ENCODE measurements at places on chromosomes 6 and 20. TPM values are rescaled to one million over a fixed set of nuclear protein-coding genes. Genes with fewer than 3 reads are reported as not detected.

DNA sequence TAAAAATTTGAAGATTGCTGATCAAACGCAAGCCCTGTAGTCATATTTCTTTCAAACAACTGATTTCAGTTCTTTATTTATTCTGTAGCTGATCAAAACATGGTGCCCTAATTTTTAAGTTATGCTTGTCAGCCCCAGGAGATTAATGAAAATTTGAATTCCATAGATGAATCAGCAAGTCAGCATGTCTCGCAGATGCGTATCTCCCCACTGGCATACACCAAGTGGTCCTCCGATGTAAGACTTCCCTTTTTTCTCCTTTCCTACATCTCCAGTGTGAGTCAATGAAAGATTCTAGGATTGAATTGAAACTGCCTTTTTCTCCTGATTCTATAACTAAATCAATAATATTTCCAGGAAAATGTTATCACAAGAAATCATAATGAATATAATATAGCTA, 539.6 kb upstream of the NOX3 start:
- no peak for DNase-seq

The TSPO2 gene
- total RNA-seq, result not detected

GRCh38 chr6:33372526-33373123, 19.0 kb upstream of the KIFC1 start:
- no peak for DNase-seq

The PARD6B gene
- total RNA-seq, result 3.9 TPM

DNA sequence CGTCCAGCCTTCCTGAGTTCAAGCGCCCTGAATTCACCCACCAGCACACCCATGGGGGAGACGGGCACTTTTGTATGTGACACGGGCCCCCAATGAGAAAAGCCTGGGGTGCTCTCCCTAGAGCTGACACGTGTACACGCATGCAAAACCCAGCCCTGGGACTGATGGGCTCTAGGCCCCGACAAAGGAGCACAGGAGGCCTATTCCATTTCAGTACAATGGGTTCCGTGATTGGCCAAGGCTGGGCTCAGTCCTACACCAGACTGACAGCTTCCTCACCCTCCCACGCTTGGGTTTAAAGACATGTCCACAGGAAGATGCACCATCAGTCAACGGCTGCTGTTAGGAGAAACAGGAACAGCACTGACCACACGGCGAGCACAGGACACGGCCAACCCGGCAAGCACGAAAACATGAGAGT, 8.8 kb downstream of the ZBTB46 start:
- DNase-seq, result no peak

The PBOV1 gene
- total RNA-seq, result not detected

GRCh38 chr6:105045526-105045925, 88.6 kb downstream of the LIN28B start:
- DNase-seq, result no peak

The HLA-DOB gene
- 2.1 TPM for total RNA-seq

The SNRPB gene
- total RNA-seq, result 481 TPM
